Stimulated activated CD4-positive, alpha-beta T cell treated with anti-CD3 and anti-CD28 coated beads, Interleukin-4, amount 100 ng/mL, for 4 hours (primary cell): ENCODE measurements at places on chromosomes 12 and 14.
A peak's percentile ranks its signal among the peaks of the same experiment; 100 is the strongest.

DNA sequence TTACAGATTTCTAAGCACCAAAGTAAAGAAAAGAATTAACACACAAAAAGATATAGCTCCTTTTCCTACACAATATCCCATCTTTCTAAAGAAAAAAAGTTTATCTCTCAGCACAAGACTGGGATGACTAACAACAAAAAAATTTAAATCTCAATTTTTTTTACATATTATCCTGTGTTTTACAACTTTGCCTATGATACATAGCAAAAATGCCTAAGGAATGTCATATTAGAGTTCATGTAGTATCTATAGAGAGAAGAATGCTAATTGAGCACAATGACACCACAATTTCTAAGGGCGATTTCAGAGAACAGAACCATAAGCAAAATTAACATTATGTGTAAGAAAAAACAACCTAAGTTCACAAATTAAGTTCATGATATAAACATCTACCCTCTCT is 16.3 kb downstream of the C2CD5 start:
- DNase-seq: no peak

DNA sequence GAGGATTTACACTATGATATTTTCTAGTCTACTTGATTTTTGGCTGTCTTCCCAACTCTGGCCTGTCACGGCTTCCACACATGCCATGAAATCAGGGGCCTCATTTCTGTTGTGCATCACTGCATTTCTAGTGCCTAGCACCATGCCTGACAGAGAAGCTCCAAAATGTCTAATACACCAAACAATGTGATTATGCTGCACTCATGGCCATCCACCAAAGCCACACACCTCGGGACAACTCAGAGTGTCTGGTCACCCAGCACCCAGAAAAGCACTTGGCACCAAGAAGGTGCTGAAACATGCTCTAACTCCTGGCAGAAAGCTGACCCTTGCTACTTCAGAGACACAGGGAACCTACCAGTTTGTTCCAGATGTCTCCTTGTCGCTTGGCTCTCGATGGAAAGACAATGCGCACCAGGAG is 11.3 kb downstream of the GCN1 start:
- DNase-seq: no peak

- no peak for DNase-seq
These were observed 3.6 kb downstream of the SLC25A29 start for GRCh38 chr14:100302616-100303015.

GRCh38 chr14:58659846-58660245 is 22.1 kb downstream of the DACT1 start:
- no peak for DNase-seq

- DNase-seq: no peak
These were observed 762 bp downstream of the PPP2R5E start for GRCh38 chr14:63542231-63542999.

GRCh38 chr12:6215932-6216494 is 15.8 kb downstream of the CD9 start:
- DNase-seq: no peak

DNA sequence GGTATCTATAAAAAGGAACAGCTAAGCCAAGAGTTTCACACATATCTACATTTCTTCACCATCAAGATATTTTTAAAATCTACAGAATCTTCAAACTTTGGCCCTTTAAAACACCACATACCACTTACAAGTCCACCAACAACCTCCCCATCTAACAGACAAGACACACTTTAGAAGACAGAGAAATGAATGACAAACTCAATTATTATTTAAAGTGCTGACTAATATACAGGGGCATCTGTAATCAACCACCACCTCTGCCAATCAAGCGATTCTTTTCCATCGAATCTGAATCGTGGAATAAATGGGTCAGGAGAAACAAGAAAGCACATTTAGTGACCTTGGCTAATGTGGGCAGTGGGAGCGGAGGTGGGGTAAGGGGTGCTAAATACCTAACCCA is 7.7 kb downstream of the SETD3 start:
- DNase-seq: no peak

DNA sequence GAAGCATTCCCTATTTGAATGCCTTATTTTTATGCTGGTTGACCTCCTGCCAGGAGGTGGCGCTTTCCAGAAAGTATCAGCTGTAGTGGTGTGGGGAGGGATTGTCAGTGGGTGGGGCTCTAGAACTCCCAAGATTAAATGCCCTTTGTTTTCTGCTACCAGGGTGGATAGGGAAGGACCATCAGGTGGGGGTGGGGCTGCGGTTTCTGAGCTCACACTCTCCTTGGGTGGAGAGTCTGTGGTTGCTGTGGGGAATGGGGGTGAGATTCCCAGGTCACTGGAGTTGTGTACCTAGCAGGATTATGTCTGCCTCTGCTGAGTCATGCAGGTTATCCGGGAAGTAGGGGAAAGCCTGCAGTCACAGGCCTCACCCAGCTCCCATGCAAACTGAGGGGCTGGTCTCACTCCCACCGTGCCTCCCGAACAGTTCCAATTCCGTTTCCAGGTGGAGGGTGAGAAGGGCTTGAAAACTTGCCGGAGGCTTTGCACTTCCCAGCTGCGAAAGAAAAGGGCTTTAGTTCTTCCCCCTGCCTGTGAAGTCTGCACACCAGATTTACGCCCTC is 68.3 kb downstream of the ALG10B start:
- DNase-seq: no peak

GRCh38 chr14:51318813-51319597 is 79.0 kb downstream of the TMX1 start:
- no peak for DNase-seq

DNA sequence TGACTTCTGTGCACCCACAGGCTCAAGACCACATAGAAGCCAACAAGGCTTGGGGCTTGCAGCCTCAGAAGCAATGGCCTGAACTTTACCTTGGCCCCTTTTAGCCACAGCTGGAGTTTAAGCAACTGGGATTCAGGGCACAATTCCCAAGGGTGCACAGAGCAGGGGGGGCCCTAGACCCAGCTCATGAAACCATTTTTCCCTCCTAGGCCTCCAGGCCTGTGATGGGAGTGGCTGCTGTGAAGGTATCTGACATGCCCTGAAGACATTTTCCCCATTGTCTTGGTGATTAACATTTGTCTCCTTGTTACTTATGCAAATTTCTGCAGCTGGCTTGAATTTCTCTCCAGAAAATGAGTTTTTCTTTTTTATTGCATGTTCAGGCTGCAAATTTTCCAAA is 21.9 kb downstream of the GABARAPL1 start:
- DNase-seq: no peak

DNA sequence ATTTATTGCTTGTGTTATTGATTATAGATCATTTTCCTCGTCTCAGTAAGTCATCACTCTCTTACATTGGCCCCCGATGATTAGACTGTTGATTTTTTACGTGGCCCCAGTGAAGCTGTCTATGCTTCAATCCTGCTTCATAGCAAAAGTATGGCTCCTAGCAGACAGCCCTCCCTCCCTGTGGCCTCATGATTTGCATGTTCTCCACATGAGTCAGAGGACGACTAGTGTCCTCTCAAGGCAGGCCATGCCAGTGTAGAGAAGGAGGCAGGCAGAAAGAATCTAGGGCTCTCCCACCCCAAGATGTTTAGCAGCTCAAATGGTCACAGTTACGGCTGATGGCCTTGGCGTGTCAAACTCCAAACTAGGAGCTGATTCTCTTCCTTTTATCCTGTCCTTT is 59.6 kb downstream of the FIGNL2 start:
- no peak for DNase-seq

DNA sequence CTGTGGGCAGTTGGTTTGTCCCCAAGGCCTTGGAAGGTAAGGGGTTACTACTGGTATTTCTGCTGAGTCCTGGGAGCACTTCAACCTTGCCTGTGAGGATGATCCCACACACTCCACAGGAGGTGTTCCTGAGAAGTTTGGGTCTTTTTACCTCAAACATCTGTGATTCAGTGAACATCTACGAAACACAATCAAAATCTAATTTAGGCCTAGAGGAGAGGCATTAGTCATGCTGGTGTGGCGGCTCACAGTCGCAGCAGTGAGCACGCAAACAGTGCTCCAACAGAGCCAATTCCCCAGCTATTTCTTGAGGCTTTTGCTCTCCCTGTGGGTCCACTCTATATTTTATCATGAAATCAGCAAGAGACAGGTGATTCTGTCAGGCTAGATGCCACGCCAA is 107.6 kb downstream of the APAF1 start:
- DNase-seq: no peak

GRCh38 chr12:104957719-104958000 is 430 bp downstream of the SLC41A2 start:
- DNase-seq: peak; percentile 29

DNA sequence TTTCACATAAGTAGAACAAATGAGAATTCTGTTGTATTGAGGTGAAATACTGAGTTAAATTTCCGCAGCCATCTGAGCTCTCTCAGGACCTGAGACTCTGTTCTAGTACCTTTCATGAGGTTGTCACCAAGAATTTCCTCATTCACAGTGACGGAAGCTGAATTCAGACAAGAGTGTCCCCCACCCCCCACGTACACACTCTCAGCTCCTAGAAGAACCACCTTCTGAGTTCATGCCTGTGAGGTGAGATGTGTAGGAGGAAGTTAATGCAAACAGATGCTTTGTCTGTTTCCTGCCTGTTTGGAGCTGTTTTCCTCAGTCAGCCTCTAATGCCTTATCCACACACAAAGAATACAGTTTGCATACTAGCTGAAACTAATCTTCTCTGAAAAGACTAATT is 18.2 kb downstream of the BICDL1 start:
- peak; percentile 81 for DNase-seq

DNA sequence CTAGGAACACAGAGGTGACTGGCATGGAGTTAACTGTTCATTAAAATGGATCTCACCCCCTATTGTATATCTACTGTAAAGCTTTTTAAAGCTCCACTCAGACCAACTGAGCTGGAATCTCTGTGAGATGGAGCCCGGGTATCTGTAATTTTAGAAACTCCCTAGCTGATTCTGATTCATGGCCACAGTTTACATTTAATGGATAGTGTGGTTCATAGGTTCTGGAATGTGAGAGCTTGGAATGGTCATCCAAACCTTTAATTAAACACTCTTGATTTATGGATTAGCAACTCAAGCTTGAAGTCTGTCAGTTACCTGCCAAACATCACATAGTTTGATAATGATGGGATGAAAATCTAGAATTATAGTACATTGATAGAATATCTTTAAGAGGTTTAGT is 183.8 kb downstream of the SLC25A21 start:
- no peak for DNase-seq

GRCh38 chr12:25775968-25776367 is 182.5 kb upstream of the RASSF8 start:
- DNase-seq: no peak

DNA sequence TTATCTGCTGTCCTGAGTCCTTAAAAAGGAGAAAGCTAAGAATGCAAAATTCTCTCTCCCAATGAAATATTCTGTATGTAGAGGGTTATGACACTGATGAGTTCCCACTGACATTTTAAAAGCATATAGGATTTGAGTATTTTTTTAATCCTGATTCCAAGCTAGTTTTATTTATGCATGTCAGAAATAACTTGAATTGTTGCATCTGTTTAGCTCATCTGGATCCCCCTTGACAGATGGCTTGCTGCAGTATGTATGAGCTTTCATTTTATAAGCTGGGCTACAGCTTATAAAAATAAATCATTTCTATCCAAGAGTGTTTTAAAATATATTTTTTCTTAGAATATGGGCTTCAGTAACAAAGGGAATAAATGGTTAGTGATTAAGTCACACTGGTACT is 495.3 kb downstream of the NELL2 start:
- no peak for DNase-seq

- DNase-seq: no peak
These were observed 97.9 kb downstream of the RFLNA start for GRCh38 chr12:124392667-124393413.

DNA sequence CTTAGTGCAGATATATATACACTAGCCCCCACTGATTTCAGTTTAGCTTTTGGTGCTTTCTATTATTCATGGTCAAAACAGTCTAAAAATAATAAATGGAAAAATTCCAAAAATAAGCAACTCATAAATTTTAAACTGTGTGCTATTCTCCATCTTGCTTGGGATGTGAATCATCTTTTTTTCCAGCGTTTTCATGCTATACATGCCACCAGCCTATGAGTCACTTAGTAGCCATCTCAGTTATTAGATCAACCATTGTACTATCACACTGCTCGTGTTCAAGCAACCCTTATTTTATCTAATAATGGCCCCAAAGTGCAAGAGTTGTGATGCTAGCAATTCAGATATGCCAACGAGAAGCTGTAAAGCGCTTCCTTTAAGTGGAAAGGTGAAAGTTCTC is 73.9 kb upstream of the KRR1 start:
- DNase-seq: no peak

- no peak for DNase-seq
These were observed 70.6 kb downstream of the IFT43 start for GRCh38 chr14:76056128-76056527.

DNA sequence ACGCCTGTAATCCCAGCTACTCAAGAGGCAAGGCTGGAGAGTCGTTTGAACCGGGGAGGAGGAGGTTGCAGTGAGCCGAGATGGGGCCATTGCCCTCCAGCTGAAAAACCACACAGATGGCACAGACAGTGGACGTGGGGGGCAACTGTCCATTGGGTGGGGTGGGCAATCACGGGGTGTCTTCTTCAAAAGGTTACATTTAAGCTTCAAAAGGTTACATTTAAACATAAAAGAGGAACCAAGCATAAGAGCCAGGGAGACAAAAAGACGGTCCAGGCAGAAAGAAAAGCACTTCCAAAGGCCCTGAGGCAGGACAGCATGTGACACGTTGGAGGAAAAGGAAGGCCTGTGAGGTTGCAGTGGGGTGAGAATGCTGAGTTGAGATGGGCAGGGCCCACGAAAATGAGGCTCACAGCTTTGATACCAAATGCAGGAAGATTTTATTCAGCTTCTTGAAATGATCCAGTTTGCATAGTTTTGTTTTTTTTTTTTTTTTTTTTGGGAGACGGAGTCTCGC is 10.7 kb downstream of the SCARB1 start:
- no peak for DNase-seq

DNA sequence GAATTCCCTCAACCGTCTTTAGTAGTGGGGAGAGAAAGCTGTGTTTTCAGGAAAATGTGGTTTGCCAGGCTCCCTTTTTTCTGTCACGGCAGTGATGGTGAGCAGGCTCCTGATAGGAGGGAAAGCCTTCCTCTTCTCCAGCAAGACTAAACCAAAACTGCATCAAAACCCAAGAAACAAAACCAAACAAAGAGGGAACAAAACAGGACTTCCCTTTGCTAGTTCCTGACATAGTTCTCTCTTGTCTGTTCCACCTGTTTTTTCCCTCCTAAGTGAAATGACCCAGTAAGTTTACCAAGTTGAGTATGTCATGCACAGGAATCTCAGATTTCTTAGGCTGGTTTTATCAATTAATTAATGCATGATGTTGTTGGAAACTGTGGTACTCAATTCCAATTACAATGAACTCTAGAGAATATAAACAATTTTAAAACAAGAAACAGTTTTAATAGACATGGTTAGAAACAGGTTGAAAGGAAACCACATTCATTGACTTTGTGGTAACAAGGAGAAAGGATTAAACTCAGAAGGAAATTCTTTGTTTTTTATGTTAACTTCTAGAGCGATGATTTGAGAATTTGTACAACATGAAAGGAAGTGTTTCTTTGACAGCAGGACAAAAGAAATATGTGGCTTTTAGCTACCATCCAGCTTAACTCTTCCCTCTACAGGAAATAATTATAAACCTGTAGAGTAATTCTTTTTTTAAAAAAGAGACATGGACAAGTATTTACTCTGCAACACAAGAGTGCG is 23.0 kb upstream of the CSRP2 start:
- no peak for DNase-seq
